T-helper 22 cell (primary cell): ENCODE measurements at places on chromosomes 11 and 22.

GRCh38 chr11:37504921-37505320 is 906.9 kb upstream of the RAG2 start:
- no peak for DNase-seq

- DNase-seq, result no peak
These were observed 15.8 kb downstream of the SCN4B start for GRCh38 chr11:118136801-118137200.

DNA sequence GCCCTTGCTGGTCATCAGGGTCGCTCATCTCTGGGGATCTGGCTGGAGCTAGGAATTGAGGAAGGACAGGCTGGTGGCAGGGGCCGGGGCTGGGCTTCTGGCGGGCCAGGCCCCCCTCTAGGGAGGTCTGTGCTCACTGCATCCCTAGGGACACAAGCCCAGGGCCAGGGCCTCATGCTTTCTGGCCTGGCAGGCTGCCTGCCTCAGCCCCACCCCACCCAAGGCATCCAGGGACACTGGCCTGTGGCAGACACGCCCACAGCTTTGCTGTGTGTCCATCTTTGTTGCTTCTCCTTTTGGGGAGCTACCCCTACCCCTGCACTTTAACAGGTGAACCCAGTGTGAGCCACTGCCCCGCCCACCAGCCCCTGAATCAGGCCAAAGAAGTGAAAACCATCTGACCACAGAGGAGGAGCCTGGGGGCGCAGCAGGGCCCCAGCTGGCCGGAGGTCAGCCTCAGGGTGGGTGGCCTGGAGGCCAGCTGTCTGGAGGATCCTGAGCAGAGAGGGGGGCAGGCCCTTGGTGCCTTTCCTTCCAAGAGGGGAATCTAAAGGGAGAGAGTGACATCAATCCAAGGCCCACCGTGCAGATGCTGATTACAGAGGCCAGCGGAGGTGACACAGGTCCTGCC is 26.8 kb upstream of the CELSR1 start:
- no peak for DNase-seq

DNA sequence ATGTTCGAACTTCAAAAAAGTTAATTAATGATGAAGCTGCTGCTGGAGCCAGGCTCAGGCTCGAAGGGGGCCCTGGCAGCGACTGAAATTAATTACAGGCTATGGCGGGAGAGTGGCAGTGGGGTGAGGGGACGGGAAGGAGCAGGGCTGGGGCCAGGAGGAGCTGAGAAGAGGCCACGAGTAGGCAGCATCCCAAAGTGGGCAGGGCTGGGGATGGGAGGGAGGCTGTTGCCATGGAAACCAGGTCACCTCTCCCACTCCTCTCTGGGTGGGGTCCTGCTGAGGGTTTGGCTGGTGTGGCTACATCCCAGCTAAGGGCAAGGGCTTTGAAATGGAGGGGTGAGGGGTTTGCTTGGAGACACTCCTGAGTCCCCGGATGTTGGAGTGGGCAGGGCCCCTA is 23.9 kb downstream of the CACNA1I start:
- no peak for DNase-seq

GRCh38 chr11:67517784-67518552 is 5.3 kb downstream of the CABP2 start:
- DNase-seq, result no peak

GRCh38 chr11:92687724-92688123 is 281.7 kb upstream of the MTNR1B start:
- no peak for DNase-seq

- no peak for DNase-seq
These were observed 48.5 kb upstream of the VPREB1 start for GRCh38 chr22:22196018-22196533.

GRCh38 chr22:44847892-44848291 is 95.5 kb downstream of the ARHGAP8 start:
- no peak for DNase-seq

- DNase-seq, result no peak
These were observed 10.5 kb upstream of the MCHR1 start for GRCh38 chr22:40668611-40669411.

DNA sequence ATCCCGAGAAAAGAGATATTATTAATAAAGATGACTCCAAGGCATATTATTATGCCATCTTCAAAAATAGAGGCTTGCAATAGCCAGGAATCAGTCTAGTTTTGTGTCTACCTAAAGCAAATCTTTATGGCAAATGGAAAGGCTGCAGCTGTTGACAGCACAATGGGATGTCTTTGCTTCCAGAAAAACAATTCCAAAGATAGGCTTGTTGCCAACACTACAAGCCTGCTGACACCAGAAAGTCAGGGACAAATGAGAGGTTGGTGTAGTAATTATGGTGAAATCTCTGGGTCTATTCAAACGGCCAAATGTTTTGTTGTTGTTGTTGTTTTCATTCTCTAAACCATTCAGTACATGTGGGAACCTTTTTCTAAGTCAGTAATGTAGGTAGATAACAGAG is 101.8 kb downstream of the LUZP2 start:
- no peak for DNase-seq

DNA sequence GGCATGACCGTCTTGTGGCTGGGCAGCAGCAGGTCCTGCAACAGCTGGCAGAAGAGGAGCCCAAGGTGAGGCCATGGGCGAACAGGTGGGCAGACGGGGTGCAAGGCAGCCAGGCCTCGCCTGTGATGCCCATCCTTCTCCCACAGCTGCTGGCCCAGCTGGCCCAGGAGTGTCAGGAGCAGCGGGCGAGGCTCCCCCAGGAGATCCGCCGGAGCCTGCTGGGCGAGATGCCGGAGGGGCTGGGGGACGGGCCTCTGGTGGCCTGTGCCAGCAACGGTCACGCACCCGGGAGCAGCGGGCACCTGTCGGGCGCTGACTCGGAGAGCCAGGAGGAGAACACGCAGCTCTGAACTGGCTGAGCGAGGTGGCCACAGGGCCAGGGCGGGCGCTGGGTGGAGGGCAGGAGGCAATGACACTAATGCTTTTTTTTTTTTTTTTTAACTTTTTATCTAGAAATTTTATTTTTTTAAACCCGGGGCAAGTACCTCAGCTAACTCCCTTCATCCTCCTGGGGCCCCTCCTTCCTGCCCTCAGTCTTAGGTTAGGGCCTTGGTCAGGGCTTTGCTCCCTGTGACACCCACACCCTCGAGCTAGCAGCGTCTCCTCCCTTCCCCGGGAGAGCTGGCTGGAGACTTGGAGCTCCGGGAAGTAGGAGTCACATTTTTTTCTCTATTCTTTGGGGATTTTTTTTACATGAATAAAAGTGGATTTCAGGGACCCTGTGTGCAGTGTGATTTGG is 16.0 kb downstream of the PLCB3 start:
- DNase-seq, result no peak

DNA sequence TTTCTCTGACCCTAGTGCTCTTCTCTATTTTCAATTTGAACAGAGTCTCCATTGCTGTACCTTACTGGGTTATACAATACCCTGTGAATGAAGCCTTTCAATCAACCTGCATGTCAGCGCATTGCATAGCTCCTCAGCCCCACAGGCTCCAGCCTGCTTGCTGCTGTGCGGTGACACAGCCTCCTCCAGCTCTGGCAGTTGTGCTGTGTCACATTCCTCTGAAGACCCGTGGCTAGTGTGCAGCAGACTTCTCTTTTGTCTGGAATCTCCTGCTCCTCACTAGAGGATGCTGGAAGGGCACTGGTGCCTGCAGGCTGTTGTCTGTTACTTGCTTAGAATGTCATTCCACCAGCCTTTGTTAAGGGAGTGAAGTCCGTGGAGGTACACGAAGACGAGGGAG is 390.1 kb upstream of the B3GAT1 start:
- DNase-seq, result no peak

DNA sequence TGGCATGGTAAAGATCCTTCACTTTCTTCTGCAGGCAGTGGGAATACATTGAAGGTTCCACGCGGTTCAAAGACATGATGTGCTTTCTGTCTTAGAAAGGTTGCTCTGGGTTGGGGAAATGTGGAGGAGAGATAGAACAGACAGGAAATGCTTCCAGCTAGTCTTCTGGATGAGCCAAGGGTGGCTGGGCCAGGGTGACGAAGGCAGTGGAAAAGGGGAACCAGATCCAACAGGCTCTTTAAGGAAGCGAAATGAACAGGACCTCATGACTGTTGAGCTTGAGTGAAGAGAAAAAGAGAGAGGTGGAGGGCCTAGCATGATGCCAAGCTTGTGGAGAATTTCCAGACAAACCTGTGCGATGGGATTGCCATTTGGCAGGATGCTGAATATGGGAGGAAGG is 56.4 kb upstream of the LMO1 start:
- DNase-seq, result no peak

GRCh38 chr11:126101251-126101929 is 38.7 kb upstream of the CDON start:
- DNase-seq, result no peak

GRCh38 chr22:50705219-50705691 is 32.6 kb downstream of the SHANK3 start:
- no peak for DNase-seq

DNA sequence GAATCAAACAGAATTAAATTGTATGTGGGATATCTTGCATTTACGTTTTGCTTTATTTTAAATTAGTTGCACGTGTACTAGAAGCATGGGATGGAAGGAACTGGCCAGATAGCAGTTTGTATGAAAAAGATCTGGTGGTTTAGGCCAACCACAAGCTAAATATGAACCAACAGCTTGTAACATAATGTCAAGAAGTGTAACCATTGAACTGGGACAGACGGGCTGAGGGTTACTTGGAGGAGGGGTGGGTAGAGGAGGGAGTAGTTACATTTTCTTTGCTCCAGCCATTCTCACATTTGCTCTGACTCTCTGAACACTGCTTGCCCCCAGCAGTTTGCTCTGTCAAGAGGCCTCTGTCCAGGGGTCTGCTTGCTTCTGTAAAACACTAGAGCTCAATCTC is 31.7 kb upstream of the CXCR5 start:
- no peak for DNase-seq

GRCh38 chr11:64112771-64113461 is 53.0 kb downstream of the MACROD1 start:
- no peak for DNase-seq

DNA sequence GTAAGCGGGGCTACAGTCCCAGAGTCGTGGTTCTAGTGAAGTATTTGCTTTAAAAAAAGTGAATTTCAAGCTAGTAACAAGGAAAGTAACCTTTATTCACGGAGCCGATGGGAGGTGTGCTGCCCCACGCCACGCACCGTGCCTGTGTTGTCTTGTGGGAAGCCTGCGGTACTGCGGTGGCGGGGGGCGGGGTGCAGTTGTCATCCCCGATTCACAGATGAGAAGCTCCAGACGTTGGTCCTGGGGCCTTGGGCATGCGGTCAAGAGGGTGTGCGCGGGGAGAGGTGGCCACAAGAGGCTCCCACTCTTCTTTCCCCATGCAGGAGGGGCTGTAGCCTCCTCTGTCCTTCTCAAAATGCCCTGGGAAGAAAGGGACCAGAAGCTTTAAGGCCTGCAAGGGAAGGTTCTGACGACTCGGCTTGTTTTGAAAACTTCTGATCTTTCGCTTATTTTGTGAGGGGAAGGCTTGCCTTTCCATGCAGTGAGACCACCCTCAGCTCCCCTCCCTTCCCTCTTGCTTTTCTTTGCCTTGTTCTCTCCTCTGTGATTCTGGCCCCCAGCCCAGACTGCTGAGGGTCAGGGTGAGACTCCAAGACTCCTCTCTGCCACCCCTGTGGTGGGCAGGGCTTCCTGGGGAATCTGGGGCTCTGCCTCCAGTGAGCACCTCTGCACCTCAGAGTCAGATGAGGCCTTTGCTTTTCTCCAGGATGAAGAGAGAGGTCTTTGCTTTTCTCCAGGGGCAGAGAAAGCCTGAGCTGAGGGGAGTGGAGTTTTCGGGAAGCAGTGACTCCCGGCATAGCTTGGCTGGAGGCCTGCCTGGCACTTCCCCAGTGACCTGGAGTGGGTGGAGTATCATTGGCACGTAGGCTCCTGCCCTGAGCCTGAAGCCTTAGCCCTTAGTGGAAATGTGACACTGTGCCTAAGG is 6.2 kb downstream of the GLB1L3 start:
- no peak for DNase-seq

DNA sequence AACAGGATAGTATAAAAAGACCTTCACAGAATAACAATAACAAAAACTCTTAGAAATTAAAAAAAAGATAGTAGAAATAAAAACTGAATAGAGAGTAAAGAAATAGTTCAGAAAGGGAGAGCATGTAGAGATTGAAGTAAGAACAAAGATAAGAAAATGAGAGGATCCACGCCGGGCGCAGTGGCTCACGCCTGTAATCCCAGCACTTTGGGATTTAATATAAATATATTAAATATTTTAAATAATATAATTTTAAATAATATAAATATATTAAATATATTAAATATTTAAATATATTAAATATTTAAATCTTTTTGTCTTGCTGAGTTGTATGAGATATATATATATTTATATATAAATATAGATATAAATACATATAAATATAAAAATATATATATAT is 11.0 kb downstream of the APOA4 start:
- DNase-seq, result no peak

GRCh38 chr11:128696941-128697340 is 3.1 kb downstream of the FLI1 start:
- DNase-seq, result no peak

GRCh38 chr11:88158081-88158480 is 17.2 kb downstream of the RAB38 start:
- DNase-seq, result no peak

GRCh38 chr11:61541598-61541997 is 33.0 kb downstream of the LRRC10B start:
- DNase-seq, result no peak

- no peak for DNase-seq
These were observed 451.5 kb upstream of the FAT3 start for GRCh38 chr11:91773090-91773489.

GRCh38 chr11:133747409-133747808 is 97.9 kb downstream of the SPATA19 start:
- no peak for DNase-seq

- DNase-seq, result no peak
These were observed 11.3 kb downstream of the P2RY2 start for GRCh38 chr11:73229321-73229895.

- DNase-seq, result no peak
These were observed 90.3 kb downstream of the KCNQ1 start for GRCh38 chr11:2534957-2535672.

GRCh38 chr11:15171956-15172355 is 57.2 kb downstream of the INSC start:
- DNase-seq, result no peak

GRCh38 chr11:101211407-101211975 is 81.9 kb upstream of the PGR start:
- no peak for DNase-seq

- DNase-seq, result no peak
These were observed 80.0 kb downstream of the BLID start for GRCh38 chr11:122036018-122036417.

- peak; percentile 30 for DNase-seq
These were observed 57.1 kb downstream of the PARVB start for GRCh38 chr22:44080936-44081861.

GRCh38 chr11:111675891-111676290 is 73.6 kb downstream of the SIK2 start:
- no peak for DNase-seq

- DNase-seq, result no peak
These were observed 163.0 kb upstream of the SYT13 start for GRCh38 chr11:45449036-45449601.

GRCh38 chr22:41888627-41889200 is 26.2 kb downstream of the SHISA8 start:
- no peak for DNase-seq
